ENCODE measurements at places on chromosomes 2 and 18. TPM values are rescaled to one million over a fixed set of nuclear protein-coding genes. Genes with fewer than 3 reads are reported as not detected.

- DNase-seq = no peak
- H3K27me3 ChIP-seq = no peaks in the 10 kb centered on the region
- peak within 1 kb of the TSS; percentile 60 for H3K4me3 ChIP-seq
- peaks cover 18% of the 10 kb centered on the region for H3K4me1 ChIP-seq
- H3K27ac ChIP-seq = peak within 1 kb of the TSS; percentile 95
Measured at GRCh38 chr2:201260302-201260800, at the start of gene CASP8. Gene CASP8, plus strand, starts transcription at chr2:201260536. Its CDS starts 5,951 bp downstream, at chr2:201266487.

GRCh38 chr2:40584432-40584831 lies 132.5 kb upstream of the SLC8A1 start:
- no peak overlapping the region for H3K4me3 ChIP-seq
- no peak for DNase-seq
- H3K36me3 ChIP-seq = no peaks in the 10 kb centered on the region
- H3K4me1 ChIP-seq = no peaks in the 10 kb centered on the region

GRCh38 chr2:47283659-47284058 lies 119.3 kb upstream of the MSH2 start:
- no peak overlapping the region for H3K27ac ChIP-seq
- DNase-seq = no peak
- H3K4me3 ChIP-seq = no peak overlapping the region
- no peaks in the 10 kb centered on the region for H3K36me3 ChIP-seq

DNA sequence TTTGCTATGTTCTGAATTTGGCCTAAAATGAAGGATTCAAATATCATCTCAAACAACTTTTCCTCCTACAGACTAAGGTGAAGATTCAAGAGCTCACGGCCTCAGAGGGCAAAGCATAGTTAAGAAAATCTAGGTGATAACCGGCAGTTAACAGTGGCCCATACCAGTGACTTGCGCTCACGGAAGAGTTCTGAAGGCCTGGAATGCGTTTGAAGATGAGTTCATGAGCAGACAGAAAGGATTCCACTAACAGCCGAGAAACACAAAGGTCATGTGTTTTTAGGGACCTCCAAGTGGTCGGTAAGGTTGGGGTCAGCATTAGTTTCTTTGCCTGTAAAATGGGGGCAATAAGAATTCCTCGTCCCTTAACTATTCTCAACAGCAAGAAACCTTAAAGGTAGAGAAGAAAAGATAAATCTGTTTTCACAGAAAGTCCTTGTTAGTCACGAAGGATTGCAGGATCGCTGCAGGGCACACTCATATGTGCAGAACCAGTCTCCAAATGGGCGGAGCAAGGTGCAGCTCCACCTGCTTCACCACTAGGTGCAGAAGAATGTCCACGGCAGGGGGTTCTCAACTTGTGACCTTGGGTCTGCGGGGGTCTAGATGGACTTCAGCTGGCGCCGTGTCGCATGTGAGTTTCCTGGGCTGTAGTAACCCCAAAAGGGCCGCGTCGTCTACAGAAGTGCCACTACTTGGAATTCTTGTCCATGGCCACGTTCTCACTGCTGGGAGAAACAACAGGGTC lies 708 bp upstream of the RPIA start:
- no peaks in the 10 kb centered on the region for H3K27me3 ChIP-seq
- peak overlapping the region; percentile 74 for H3K27ac ChIP-seq
- H3K4me1 ChIP-seq = peaks cover 33% of the 10 kb centered on the region
- DNase-seq = peak; percentile 58
- no peaks in the 10 kb centered on the region for H3K36me3 ChIP-seq
- peak overlapping the region; percentile 87 for H3K4me3 ChIP-seq

GRCh38 chr2:69279211-69279610 lies 107.8 kb downstream of the GFPT1 start:
- H3K4me3 ChIP-seq = no peak overlapping the region
- H3K36me3 ChIP-seq = no peaks in the 10 kb centered on the region
- H3K27me3 ChIP-seq = no peaks in the 10 kb centered on the region
- no peak overlapping the region for H3K27ac ChIP-seq
- no peak for DNase-seq

DNA sequence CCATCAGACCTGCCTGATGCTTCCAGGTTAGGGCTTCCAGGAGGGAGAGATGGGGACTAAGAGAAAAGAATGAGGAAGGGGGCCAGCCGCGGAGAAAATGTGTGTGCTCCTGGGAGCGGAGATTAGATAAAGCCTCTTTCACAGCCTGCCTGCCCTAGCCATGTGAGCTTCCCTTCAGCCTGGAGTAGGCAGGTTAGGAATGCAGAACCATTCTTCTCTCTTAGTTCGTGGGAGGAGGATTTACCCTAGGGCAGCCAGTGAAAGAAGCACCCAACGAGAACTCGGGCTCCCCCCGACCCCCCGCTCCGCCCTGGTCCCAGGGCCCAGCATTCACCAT lies 36.1 kb downstream of the POMC start:
- H3K4me1 ChIP-seq = peaks cover 11% of the 10 kb centered on the region
- H3K4me3 ChIP-seq = no peak overlapping the region
- no peak for DNase-seq
- H3K27ac ChIP-seq = no peak overlapping the region
- H3K27me3 ChIP-seq = peaks cover 49% of the 10 kb centered on the region

GRCh38 chr2:169007941-169008340 lies 23.2 kb downstream of the ABCB11 start:
- no peak overlapping the region for H3K4me3 ChIP-seq
- no peaks in the 10 kb centered on the region for H3K4me1 ChIP-seq
- no peaks in the 10 kb centered on the region for H3K36me3 ChIP-seq
- no peaks in the 10 kb centered on the region for H3K27me3 ChIP-seq
- no peak for DNase-seq
- no peak overlapping the region for H3K27ac ChIP-seq

DNA sequence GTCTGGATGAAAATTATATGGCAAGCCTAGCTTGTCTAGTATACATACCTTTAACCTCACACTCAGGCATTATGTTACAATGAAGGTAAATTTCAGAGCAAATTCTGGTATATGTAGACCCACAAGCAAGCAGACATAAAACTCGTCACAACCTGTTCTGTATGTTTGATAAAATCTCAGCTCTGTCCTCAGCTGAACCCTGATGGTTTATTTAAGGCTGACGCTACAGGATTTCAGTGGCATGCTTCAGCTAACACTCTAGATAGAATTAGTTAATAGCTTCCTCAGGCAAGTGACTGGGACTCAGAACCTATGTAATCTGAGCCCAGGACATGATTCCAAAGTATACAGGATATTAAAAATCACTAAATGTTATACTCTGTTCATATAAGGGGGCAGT lies 68.2 kb upstream of the MC2R start:
- no peaks in the 10 kb centered on the region for H3K36me3 ChIP-seq
- H3K4me1 ChIP-seq = no peaks in the 10 kb centered on the region
- no peak overlapping the region for H3K4me3 ChIP-seq
- H3K27me3 ChIP-seq = peaks cover 3% of the 10 kb centered on the region
- DNase-seq = no peak
- no peak overlapping the region for H3K27ac ChIP-seq

- H3K36me3 ChIP-seq = no peaks in the 10 kb centered on the region
- DNase-seq = peak; percentile 61
- H3K27ac ChIP-seq = peak overlapping the region; percentile 68
- H3K27me3 ChIP-seq = no peaks in the 10 kb centered on the region
Measured at GRCh38 chr18:34592961-34593382, 117.1 kb upstream of the DTNA start.

- DNase-seq = no peak
- no peaks in the 10 kb centered on the region for H3K27me3 ChIP-seq
- no peak overlapping the region for H3K4me3 ChIP-seq
- H3K36me3 ChIP-seq = no peaks in the 10 kb centered on the region
Measured at GRCh38 chr18:32930695-32931301, 158.0 kb upstream of the KLHL14 start.

DNA sequence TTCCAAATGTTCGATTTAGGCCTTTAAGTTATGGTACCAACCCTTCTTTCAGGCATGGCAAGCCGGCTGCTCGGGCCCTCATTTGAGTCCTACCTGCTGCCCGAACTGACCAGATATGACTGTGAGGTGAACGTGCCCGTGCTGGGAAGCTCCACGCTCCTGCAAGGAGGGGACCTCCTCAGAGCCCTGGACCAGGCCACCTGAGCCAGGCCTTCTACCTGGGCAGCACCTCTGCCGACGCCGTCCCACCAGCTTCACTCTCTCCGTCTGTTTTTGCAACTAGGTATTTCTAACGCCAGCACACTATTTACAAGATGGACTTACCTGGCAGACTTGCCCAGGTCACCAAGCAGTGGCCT lies 87.2 kb downstream of the EPAS1 start:
- peaks cover 4% of the 10 kb centered on the region for H3K36me3 ChIP-seq
- H3K27ac ChIP-seq = no peak overlapping the region
- H3K4me1 ChIP-seq = peaks cover 40% of the 10 kb centered on the region
- DNase-seq = no peak
- H3K4me3 ChIP-seq = no peak overlapping the region
- H3K27me3 ChIP-seq = no peaks in the 10 kb centered on the region

GRCh38 chr2:10079870-10080535 lies at the start of gene CYS1:
Gene CYS1, minus strand, starts transcription at chr2:10080411. Its CDS starts 188 bp downstream, at chr2:10080223.
- peak within 1 kb of the TSS; percentile 27 for H3K4me3 ChIP-seq
- H3K36me3 ChIP-seq = no peaks in the 10 kb centered on the region
- no peak within 1 kb of the TSS for H3K27ac ChIP-seq
- peak; percentile 44 for DNase-seq
- peaks cover 95% of the 10 kb centered on the region for H3K27me3 ChIP-seq
- H3K4me1 ChIP-seq = peaks cover 25% of the 10 kb centered on the region

GRCh38 chr2:98560256-98560771 lies 48.0 kb downstream of the COA5 start:
- H3K4me1 ChIP-seq = no peaks in the 10 kb centered on the region
- no peak for DNase-seq
- H3K4me3 ChIP-seq = no peak overlapping the region
- no peak overlapping the region for H3K27ac ChIP-seq
- H3K27me3 ChIP-seq = no peaks in the 10 kb centered on the region
- no peaks in the 10 kb centered on the region for H3K36me3 ChIP-seq

- DNase-seq = no peak
- no peaks in the 10 kb centered on the region for H3K36me3 ChIP-seq
- H3K4me3 ChIP-seq = peak overlapping the region; percentile 34
Measured at GRCh38 chr2:156321243-156321904, 11.1 kb downstream of the NR4A2 start.

DNA sequence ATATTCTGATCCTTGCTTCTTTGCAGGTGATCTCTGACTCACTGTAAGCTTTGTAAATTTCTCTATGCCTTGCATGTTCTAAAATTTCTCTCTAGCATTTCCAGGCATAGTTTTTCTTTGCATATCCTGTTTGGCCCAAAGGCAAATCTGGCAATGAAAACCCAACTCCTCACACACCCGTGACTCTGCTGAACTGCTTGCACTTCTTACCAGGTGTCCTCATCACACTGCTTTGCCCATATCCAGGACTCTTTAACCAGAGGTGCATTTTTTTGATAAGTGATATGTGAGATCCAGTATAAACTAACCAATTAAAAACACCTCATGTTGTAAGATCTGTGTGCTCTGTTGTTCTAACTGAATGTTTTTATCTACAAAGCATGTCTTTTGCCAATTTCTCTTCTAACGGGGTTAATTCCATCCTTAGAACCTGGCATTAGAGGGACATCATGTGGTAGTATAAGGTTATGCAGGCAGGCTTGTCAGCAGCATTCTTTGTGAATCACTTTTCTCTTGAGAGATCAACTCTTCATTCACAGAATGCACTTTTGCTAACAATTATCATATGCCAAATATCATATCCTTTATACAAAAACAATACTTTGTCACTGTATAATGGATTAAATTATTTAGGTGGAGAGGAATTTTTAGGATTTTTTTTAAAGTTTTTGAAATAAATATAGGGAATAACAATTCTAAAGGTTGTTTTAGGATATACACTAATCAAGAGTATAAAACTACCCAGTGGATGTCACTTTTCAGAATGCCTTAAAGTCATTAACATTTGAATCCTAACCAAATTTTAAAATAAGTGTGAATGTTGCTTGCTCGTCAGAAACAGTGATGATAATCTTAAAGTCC lies 20.8 kb upstream of the TMX3 start:
- H3K4me3 ChIP-seq = no peak overlapping the region
- H3K4me1 ChIP-seq = no peaks in the 10 kb centered on the region
- no peak for DNase-seq
- no peaks in the 10 kb centered on the region for H3K27me3 ChIP-seq

Gene CPLX4
- not detected for total RNA-seq

Gene TMEM163
- total RNA-seq = 48.4 TPM

Gene ACTG2
- 70.2 TPM for total RNA-seq

Gene FTCDNL1
- total RNA-seq = 3.3 TPM

Gene GPR35
- 1.1 TPM for total RNA-seq

Gene CDH20
- total RNA-seq = not detected

Gene CABLES1
- total RNA-seq = 35.4 TPM

Gene NEB
- 1.3 TPM for total RNA-seq

Gene CMPK2
- total RNA-seq = 9.3 TPM

Gene RAB6C
- total RNA-seq = not detected

Gene ITGAV
- total RNA-seq = 90.0 TPM

Gene MYL1
- not detected for total RNA-seq
